Stimulated activated CD4-positive, alpha-beta T cell treated with anti-CD3 and anti-CD28 coated beads, Interleukin-1b, Interleukin-23, amount 100 ng/mL, for 4 hours (primary cell): ENCODE measurements at places on chromosomes 1 and 21.

- DNase-seq: no peak
Observed at GRCh38 chr1:201568859-201569294, 29.9 kb downstream of the NAV1 start.

DNA sequence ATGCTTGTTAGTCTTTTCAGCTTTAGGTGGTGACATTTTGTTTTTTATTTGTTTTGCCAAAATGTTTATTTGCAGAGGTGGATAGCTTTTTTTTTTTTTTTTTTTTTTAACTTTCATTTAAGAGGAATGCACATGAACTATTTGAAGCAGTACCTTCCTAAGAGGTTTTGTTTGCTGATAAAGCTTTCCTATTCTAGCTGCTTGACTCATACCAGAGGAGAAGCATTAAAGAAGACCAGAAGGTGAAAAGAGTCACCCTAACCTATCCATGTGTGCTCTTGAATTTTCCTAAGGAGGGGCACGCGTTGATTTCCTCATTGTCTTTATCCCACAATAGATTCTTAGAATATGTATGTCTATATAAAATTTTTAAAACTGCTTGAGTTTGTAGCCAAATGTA, 57.7 kb downstream of the PRDM2 start:
- no peak for DNase-seq

GRCh38 chr1:207014728-207015127, 17.8 kb downstream of the C1orf116 start:
- no peak for DNase-seq

- DNase-seq: no peak
Observed at GRCh38 chr1:192879406-192879805, 70.6 kb downstream of the RGS2 start.

DNA sequence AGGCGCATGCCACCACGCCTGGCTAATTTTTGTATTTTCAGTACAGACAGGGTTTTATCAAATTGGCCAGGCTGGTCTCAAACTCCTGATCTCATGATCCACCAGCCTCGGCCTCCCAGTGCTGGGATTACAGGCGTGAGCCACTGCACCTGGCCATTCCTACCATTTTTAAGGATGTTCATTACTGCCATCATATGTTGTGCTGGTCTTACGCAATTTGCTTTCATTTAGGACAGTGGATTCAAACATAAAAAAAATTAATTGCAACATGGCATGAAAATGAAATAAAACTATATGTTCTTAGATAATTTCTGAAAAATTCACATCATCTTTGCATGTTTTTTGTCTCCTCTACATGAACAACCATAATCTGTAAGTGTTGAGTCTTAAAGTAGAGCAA, 527.7 kb downstream of the LTN1 start:
- DNase-seq: no peak

GRCh38 chr1:156401681-156402081, 32.7 kb downstream of the RHBG start:
- DNase-seq: no peak
